ENCODE measurements at places on chromosomes 1 and 21. TPM values are rescaled to one million over a fixed set of nuclear protein-coding genes. Genes with fewer than 3 reads are reported as not detected.

INSRR gene
- total RNA-seq = not detected

CD2 gene
- not detected for total RNA-seq

ELK4 gene
- total RNA-seq = 8.6 TPM

VSIG8 gene
- not detected for total RNA-seq

ACTL8 gene
- total RNA-seq = not detected

UBE2U gene
- total RNA-seq = not detected

RIT1 gene
- 39.5 TPM for total RNA-seq

DENND1B gene
- 6.9 TPM for total RNA-seq

NEK2 gene
- 43.3 TPM for total RNA-seq

TP73 gene
- total RNA-seq = not detected

COL9A2 gene
- total RNA-seq = 0.38 TPM

CASZ1 gene
- total RNA-seq = 0.56 TPM

KRTAP7-1 gene
- total RNA-seq = not detected

FNDC10 gene
- total RNA-seq = 1.7 TPM

RGS4 gene
- 919 TPM for total RNA-seq

LEPROT gene
- 37.4 TPM for total RNA-seq

GNAT2 gene
- total RNA-seq = under 0.01 TPM

FAM229A gene
- total RNA-seq = 1.1 TPM

CORT gene
- total RNA-seq = not detected

FMO5 gene
- 0.19 TPM for total RNA-seq

CLDN8 gene
- total RNA-seq = not detected

SPRR2F gene
- total RNA-seq = not detected

NMNAT2 gene
- total RNA-seq = 10.4 TPM
